A549 treated with GW870086 at 1 μM for 4 hours (cell line): ENCODE measurements at places on chromosomes 4 and X. TPM values are rescaled to one million over a fixed set of nuclear protein-coding genes. Genes with fewer than 3 reads are reported as not detected.

NXF3 gene
- 0.28 TPM in 1 of 5 replicates, not detected in the others for total RNA-seq

PPBP gene
- total RNA-seq = 0.38 to 0.45 TPM in 2 of 5 replicates, not detected in the others

L1CAM gene
- 16.7 to 20.3 TPM (median 17.5 TPM) in 5 replicates for total RNA-seq

SERTM2 gene
- total RNA-seq = not detected in 5 replicates

PABPC1L2A gene
- total RNA-seq = not detected in 5 replicates

COL4A5 gene
- 7.9 to 14.7 TPM (median 11.9 TPM) in 5 replicates for total RNA-seq

AMBN gene
- not detected in 5 replicates for total RNA-seq

ANKRD37 gene
- 2.7 to 3.9 TPM (median 3.1 TPM) in 5 replicates for total RNA-seq

CRMP1 gene
- total RNA-seq = 3.4 to 4.4 TPM (median 3.9 TPM) in 5 replicates

USP26 gene
- total RNA-seq = not detected in 5 replicates

GPRASP2 gene
- 4.6 to 6.3 TPM (median 5.4 TPM) in 5 replicates for total RNA-seq

DOCK11 gene
- total RNA-seq = 5.3 to 8.6 TPM (median 7.2 TPM) in 5 replicates

SPANXA2 gene
- total RNA-seq = 0.28 to 0.40 TPM in 2 of 5 replicates, not detected in the others

HERC5 gene
- total RNA-seq = 3.6 to 4.1 TPM (median 3.7 TPM) in 5 replicates

EVC2 gene
- 1.9 to 2.3 TPM (median 2.1 TPM) in 5 replicates for total RNA-seq

GABRB1 gene
- not detected in 5 replicates for total RNA-seq

RASL11B gene
- 0.08 to 0.11 TPM in 2 of 5 replicates, not detected in the others for total RNA-seq

FGA gene
- 16.4 to 22.7 TPM (median 17.4 TPM) in 5 replicates for total RNA-seq

FAM133A gene
- 0.58 to 1.0 TPM (median 0.76 TPM) in 5 replicates for total RNA-seq

CENPVL2 gene
- not detected in 5 replicates for total RNA-seq

TMSB15C gene
- 0.06 to 0.19 TPM (median 0.12 TPM) in 4 of 5 replicates, not detected in the other for total RNA-seq

DDIT4L gene
- total RNA-seq = 0.23 to 0.32 TPM (median 0.27 TPM) in 5 replicates

ACE2 gene
- total RNA-seq = 0.07 TPM in 1 of 5 replicates, not detected in the others

FAM9C gene
- 0.13 TPM in 1 of 5 replicates, not detected in the others for total RNA-seq

MAGED4B gene
- total RNA-seq = 7.4 to 18.5 TPM (median 12.2 TPM) in 5 replicates

PRSS12 gene
- 0.23 to 0.70 TPM (median 0.32 TPM) in 5 replicates for total RNA-seq

GAGE12H gene
- total RNA-seq = not detected in 5 replicates

HPF1 gene
- 15.5 to 19.4 TPM (median 17.3 TPM) in 5 replicates for total RNA-seq

KLHL34 gene
- total RNA-seq = not detected in 5 replicates

SYP gene
- 2.7 to 3.5 TPM (median 3.0 TPM) in 5 replicates for total RNA-seq

JCHAIN gene
- total RNA-seq = 0.13 to 0.66 TPM in 2 of 5 replicates, not detected in the others

ASB5 gene
- total RNA-seq = 0.08 to 0.18 TPM in 2 of 5 replicates, not detected in the others

RS1 gene
- not detected in 5 replicates for total RNA-seq

ADH1A gene
- not detected in 5 replicates for total RNA-seq
